ENCODE measurements at places on chromosomes 7 and 10.

DNA sequence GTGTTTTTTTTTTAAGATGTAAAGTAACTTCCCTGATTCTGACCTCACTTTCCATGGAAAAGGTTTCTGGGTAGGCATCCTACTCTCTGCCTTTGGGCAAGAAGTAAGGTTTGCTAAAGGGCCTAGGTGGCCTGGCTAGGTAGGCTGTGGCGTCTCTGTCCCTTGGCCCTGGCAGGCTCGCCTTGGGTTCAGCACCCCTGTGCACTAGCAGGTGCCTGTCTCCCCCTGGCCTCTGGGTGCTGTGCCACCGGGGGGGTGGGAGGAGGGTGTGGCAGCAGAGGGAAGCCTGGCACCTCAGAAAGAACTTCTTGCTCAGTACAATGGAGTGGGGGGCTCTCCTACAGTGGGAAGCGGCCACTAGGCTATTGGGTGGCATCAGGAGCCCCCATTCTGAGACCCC lies 14.0 kb downstream of the TECPR1 start:
- DNase-seq = no peak

GRCh38 chr10:115659616-115660015 lies 566.5 kb downstream of the ATRNL1 start:
- DNase-seq = no peak

DNA sequence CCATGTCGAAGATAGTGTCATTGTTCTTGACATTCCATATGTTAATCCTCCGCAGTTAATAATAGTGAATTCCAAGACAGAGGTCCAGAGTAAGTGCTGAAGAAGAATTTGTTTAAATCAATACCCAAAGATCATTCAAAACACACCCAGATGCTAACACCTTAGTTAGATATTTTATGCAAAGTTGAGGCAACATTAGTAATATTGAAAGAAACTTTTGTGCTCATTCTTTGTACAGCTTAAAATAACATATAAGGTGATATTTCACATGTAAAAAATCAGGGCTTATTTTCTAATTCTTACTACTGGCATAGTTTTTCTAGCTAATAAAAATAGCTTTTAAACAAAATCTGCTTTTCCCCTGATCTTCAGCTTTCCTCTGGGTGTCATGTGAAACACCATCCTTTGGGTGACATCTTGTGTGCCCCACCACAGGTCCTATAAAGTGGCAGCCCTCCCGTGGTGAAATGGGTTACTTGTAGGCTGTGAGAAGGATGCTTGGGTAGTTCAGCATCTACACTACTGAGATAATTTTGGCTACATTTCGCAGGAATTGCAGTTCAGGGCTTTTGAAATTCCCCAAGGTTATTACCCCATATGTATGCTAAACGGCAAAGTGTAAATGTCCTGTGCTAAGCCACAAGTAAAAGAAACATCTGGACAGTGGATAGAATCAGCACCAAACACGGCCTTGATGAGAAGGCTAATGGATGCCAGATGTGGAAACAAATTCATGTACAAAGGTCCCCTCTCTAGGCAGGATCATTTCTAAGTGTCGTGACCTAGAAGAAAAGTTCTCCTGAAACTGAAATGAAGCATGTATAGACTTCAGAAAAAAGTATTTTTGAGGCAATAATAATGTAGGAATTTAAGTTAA lies 105.4 kb downstream of the GRM3 start:
- no peak for DNase-seq

DNA sequence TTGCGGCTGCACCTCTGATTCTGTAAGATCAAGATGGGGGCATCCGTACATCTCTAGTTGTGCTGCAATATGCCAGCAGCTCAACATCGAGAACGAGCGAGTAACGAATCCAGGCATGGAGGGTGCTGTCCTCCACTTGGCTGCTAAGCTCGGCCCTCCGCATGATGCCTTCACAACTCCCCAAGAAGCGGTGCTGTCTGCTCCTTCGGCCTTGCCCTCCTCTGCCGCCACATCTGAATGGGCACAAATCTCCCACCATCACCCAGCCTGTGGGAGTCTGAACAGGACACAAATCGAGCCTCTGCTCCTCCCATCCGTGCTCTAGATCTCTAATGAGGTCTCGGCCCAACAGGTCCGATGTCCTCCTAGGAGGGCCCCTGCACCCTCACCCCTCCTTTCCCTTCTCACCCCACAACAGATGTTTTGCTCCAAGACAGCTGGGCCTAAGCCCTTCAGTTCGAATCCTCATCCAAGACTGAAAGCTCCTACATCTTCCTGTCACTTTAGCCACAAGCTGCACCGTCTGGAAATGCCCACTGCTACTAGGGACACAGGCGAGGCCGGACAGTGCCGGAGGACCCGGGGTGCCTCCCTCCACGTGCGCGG lies 86.7 kb downstream of the ZNF33B start:
- DNase-seq = no peak

GRCh38 chr10:126392469-126392868 lies 4.2 kb upstream of the ADAM12 start:
- DNase-seq = no peak
